ENCODE measurements at places on chromosomes 5 and 9.

DNA sequence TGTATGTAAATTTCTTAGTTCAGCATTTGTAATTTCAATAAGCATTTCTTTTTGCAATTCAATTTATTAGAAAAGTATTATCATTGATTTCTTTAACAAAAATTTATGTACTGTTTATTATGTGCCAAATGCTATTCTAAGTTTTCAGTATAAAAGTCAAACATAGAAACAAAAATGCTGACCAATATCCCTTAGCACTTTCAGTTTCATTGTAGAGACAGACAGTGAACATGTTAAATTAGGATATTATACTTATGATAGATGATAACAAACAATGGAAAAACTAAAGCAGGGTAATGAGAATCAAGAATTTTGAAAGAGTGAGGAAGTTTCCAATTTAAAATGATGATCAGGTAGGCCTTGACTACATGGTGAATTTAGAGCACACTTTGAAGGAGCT lies 1106.0 kb downstream of the TAF11L14 start:
- DNase-seq = no peak

DNA sequence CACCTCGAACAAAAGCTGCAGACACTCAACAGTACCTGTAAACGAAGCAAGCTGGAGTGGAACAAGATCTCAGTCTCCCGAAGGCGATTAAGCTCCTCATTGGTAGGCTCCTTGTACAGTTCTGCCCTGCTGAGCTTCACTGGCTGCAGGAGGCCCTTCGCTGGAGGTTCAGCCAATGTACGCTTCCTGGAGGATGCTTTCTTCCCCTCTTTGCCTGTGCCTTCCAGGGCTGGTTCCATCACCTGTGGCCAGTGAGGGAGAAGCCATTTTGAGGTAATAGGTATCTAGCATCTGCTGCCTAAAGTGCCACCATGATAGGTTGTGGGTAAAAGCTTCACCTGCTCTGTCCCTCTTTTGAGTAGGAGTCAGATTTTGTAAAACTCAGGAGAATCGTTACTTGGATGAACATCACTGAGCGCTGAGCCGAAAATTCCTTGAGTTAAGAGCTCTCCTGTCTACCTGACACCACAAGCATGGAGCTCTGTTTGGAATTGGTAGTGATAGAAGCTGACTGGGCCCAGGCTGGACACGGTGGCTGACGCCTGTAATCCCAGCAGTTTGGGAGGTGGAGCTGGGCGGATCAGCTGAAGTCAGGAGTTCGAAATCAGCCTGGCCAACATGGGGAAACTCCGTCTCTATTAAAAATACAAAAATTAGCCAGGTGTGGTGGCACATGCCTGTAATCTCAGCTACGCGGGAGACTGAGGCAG lies 1.4 kb downstream of the NOL6 start:
- DNase-seq = no peak

DNA sequence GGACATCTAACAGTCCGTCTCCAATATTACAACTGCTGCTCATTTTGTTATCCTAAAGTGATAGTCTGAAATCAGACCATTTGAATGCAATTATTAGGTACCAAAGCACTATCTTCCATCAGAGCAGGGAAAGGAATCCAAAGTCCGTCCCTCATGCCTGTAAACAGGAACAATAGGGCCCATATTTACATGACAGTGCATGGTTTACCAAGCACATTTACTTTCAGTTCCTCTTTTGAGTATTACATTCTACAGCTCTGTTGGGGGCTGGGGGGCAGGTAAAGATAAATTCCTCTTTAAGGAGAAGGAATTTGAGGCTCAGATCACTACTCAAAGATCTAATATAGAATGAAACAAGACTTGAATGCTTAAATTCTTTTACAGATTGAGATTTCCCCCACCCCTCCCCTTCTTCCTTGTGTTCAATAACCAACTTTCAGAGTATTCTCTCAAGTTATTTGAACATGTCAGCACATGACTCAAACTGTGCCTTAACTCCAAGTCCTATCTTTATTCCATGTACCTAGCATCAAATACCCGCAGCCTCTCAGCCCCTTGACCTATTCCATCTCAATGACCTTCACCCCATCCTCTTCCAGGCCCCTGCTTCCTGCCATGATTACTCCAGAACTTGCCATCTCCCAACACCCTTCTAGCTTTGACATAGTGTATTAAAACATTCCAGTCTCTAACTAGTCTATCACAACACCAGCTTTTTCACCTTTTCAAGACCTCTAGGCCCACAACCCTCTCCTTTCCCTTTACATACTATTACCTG lies 71.0 kb downstream of the BRINP1 start:
- DNase-seq = no peak

- DNase-seq = no peak
These were observed 90.1 kb upstream of the LMX1B start for GRCh38 chr9:126523611-126524111.

- DNase-seq = no peak
These were observed 29.2 kb downstream of the STOM start for GRCh38 chr9:121340676-121341392.
